ENCODE measurements at places on chromosomes 4 and X. TPM values are rescaled to one million over a fixed set of nuclear protein-coding genes. Genes with fewer than 3 reads are reported as not detected.

DNA sequence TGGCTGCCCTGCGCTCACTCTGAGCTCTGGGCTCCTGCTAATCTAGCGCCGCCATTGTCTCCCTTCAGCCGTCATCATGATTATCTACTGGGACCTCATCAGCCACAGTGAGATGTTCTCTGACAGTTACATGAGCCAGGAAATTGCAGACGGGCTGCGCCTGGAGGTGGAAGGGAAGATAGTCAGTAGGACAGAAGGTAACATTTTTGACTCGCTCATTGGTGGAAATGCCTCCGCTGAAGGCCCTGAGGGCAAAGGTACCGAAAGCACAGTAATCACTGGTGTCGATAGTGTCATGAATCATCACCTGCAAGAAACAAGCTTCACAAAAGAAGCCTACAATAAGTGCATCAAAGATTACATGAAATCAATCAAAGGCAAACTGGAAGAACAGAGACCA lies 21.8 kb upstream of the PIN4 start:
- H3K4me1 ChIP-seq, result no peaks in the 10 kb centered on the region
- H3K27me3 ChIP-seq, result no peaks in the 10 kb centered on the region
- no peak overlapping the region for H3K4me3 ChIP-seq
- no peak for DNase-seq
- H3K27ac ChIP-seq, result no peak overlapping the region
- no peaks in the 10 kb centered on the region for H3K36me3 ChIP-seq

HERC5 gene
- 3.9 TPM for total RNA-seq

DNA sequence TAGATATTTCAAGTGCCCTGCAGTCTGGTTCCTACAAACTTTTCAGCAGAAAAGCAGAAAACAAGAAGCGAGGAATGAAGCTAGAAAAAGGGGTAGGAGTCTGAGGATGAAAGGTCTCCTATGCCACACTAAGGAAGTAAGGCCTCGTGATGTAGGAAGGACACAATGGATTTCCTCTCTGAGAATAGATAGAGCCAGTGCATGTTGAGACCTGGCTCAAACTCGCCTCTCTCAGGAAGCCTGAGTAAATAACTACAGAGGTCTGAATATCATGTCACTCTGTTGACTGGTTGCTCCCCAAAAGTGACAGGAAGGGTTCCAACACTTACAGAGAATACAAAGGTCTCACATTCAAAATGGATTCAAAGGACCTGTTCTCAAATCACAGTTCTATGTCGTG lies 93.3 kb downstream of the GRIA3 start:
- H3K4me1 ChIP-seq, result no peaks in the 10 kb centered on the region
- no peaks in the 10 kb centered on the region for H3K27me3 ChIP-seq
- no peak overlapping the region for H3K4me3 ChIP-seq
- no peak overlapping the region for H3K27ac ChIP-seq

DNA sequence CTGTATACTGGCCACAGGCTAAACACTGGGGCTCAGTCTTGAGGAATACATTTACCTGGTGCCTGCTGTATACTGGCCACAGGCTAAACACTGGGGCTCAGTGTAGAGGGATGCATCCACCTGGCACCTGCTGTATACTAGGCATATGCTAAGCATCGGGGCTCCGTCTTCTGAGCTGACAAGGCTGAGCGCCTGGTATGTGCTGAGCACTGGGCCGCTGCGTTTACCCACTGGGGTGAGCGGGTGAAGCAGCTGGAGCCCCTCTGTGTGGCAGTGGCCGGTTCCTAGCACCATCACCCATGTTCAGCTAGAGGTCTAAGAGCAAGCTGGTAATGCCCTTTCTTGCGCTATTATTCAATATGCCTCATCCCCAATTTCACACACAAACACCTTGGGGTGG lies 93.4 kb downstream of the ADRA2C start:
- H3K4me3 ChIP-seq, result no peak overlapping the region
- no peaks in the 10 kb centered on the region for H3K27me3 ChIP-seq
- no peaks in the 10 kb centered on the region for H3K4me1 ChIP-seq
- DNase-seq, result no peak
- H3K27ac ChIP-seq, result no peak overlapping the region

- DNase-seq, result no peak
- H3K36me3 ChIP-seq, result no peaks in the 10 kb centered on the region
- H3K4me3 ChIP-seq, result no peak overlapping the region
- H3K4me1 ChIP-seq, result peaks cover 49% of the 10 kb centered on the region
Measured at GRCh38 chr4:183173580-183174526, 74.8 kb downstream of the WWC2 start.

AFM gene
- 0.33 TPM for total RNA-seq

DNA sequence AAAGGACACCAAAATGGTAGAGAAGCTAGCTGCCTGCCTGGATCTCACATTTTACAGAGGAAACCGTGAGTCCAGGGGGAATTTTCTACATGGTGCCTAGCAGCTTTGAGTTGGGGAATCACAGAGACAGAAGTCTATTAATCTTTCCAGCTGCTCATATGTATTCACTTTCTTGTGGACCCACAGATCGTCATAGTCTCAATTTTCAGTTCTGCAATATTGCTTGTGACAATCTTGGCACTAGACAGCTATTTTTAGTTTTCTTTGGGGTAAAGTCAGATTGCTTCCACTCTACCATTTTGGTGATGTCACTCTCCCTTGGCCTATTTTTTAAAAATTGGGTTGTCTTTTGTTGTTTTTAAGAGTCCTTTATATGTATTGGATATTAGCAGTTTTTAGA lies 233.4 kb upstream of the STK26 start:
- H3K27me3 ChIP-seq, result no peaks in the 10 kb centered on the region
- DNase-seq, result no peak
- H3K27ac ChIP-seq, result no peak overlapping the region
- H3K4me3 ChIP-seq, result no peak overlapping the region
- no peaks in the 10 kb centered on the region for H3K36me3 ChIP-seq

- peak overlapping the region; percentile 25 for H3K27ac ChIP-seq
- peaks cover 24% of the 10 kb centered on the region for H3K4me1 ChIP-seq
- H3K4me3 ChIP-seq, result no peak overlapping the region
- no peak for DNase-seq
Measured at GRCh38 chrX:13165266-13166189, 121.1 kb upstream of the FAM9C start.

GRCh38 chr4:1463927-1464540 lies 57.8 kb upstream of the NKX1-1 start:
- no peaks in the 10 kb centered on the region for H3K36me3 ChIP-seq
- H3K4me3 ChIP-seq, result no peak overlapping the region
- H3K27ac ChIP-seq, result no peak overlapping the region
- DNase-seq, result no peak

GRCh38 chr4:130336585-130337217 lies 1240.7 kb downstream of the C4orf33 start:
- H3K4me1 ChIP-seq, result no peaks in the 10 kb centered on the region
- no peak overlapping the region for H3K27ac ChIP-seq
- no peak overlapping the region for H3K4me3 ChIP-seq
- no peaks in the 10 kb centered on the region for H3K36me3 ChIP-seq
- no peak for DNase-seq
- no peaks in the 10 kb centered on the region for H3K27me3 ChIP-seq

- no peaks in the 10 kb centered on the region for H3K27me3 ChIP-seq
- H3K36me3 ChIP-seq, result no peaks in the 10 kb centered on the region
- no peak overlapping the region for H3K4me3 ChIP-seq
- no peak for DNase-seq
- H3K27ac ChIP-seq, result no peak overlapping the region
- H3K4me1 ChIP-seq, result no peaks in the 10 kb centered on the region
Measured at GRCh38 chr4:95084584-95084983, 326.8 kb downstream of the BMPR1B start.

GRCh38 chr4:121697564-121697963 lies 784 bp upstream of the ANXA5 start:
- H3K27ac ChIP-seq, result no peak overlapping the region
- no peak for DNase-seq
- no peaks in the 10 kb centered on the region for H3K36me3 ChIP-seq
- H3K27me3 ChIP-seq, result no peaks in the 10 kb centered on the region
- peak overlapping the region; percentile 40 for H3K4me3 ChIP-seq
- H3K4me1 ChIP-seq, result peaks cover 34% of the 10 kb centered on the region

- H3K27me3 ChIP-seq, result no peaks in the 10 kb centered on the region
- peaks cover 70% of the 10 kb centered on the region for H3K4me1 ChIP-seq
- no peak overlapping the region for H3K4me3 ChIP-seq
Measured at GRCh38 chr4:139666735-139667281, 1.2 kb downstream of the MGST2 start.

PHOX2B gene
- total RNA-seq, result not detected

GRCh38 chr4:183504930-183505610 lies at the start of gene ING2:
Gene ING2, plus strand, starts transcription at chr4:183505058. Its CDS starts 138 bp downstream, at chr4:183505196.
- H3K4me3 ChIP-seq, result peak within 1 kb of the TSS; percentile 78
- no peaks in the 10 kb centered on the region for H3K27me3 ChIP-seq
- no peak for DNase-seq
- H3K36me3 ChIP-seq, result no peaks in the 10 kb centered on the region

GRCh38 chr4:155367608-155368007 lies 9.2 kb downstream of the MAP9 start:
- no peak overlapping the region for H3K4me3 ChIP-seq
- H3K27ac ChIP-seq, result no peak overlapping the region

DNA sequence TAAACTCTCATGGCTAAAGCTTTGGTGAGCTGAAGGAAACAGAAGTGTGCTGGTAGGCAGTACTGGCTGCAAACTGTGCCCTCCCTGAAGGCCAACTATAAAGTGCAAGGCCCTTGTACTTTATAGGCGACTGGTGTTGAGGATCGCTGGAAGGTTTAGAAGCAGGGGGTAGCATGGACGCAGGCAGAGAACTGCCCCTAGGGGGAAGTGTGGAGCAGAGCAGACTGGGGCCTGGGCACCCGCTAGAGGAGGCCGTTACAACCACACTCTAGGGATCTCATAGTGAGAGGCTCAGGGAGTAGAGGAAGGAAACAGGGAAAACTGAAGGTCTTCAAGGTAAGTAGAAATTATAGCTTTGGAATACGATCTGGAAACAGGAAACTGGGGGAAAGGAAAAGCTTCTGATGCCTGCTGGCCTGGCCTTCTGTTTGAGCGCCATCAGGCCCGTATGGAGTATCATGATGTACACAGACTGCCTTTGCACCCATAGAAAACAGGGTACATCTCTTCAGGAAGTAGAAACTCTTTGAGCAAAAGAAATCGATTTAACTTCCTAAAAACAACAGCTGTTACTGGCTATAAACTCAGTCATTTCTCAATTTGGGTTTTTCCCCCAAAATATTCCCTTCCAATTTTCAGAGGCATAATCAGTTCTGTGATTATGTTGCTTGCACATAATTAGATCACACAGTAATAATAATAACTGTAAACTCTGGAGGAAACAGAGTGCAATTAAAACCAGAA lies 23.9 kb upstream of the TMSB4X start:
- DNase-seq, result no peak
- no peaks in the 10 kb centered on the region for H3K27me3 ChIP-seq
- H3K4me1 ChIP-seq, result peaks cover 26% of the 10 kb centered on the region
- no peaks in the 10 kb centered on the region for H3K36me3 ChIP-seq
- H3K4me3 ChIP-seq, result no peak overlapping the region
- H3K27ac ChIP-seq, result peak overlapping the region; percentile 75

PLRG1 gene
- total RNA-seq, result 15.2 TPM

LNX1 gene
- total RNA-seq, result 15.2 TPM

GRCh38 chr4:30456716-30457115 lies 263.5 kb upstream of the PCDH7 start:
- no peaks in the 10 kb centered on the region for H3K4me1 ChIP-seq
- no peaks in the 10 kb centered on the region for H3K36me3 ChIP-seq
- no peak overlapping the region for H3K27ac ChIP-seq
- DNase-seq, result no peak
- no peak overlapping the region for H3K4me3 ChIP-seq

DNA sequence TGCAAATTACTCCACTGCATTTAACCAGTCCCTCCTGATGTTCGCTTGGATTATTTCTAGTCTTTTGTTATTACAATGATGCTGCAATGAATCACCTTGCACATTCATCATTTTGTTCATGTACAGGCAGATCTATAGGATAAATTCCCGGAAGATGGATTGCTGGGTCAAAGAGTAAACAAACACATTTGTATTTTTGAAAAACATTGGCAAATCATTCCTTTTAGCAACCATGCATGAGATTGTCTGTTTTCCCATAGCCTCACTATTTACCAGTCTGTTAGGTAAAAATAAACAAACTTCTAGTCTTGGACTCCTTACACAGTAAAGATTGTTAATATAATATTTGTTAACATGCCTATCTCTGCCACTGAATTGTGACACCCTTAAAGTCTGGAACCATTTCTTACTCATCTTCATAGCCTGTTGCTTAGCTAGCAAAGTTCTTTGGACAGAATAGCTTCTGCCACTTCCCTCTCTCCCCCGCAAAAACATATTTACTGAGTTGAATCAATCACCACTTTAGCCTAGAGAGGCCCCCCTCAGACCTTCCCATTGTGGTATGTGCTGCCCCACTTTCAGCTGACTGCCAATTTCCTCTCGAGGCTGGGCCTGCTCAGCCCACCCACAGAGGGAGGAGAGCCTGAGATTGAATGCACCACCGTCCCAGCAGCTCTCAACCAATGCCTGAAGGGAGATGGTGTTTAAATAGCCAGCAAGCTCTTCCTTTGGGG lies 108.4 kb upstream of the ATXN3L start:
- DNase-seq, result no peak
- H3K27ac ChIP-seq, result no peak overlapping the region
- H3K4me1 ChIP-seq, result no peaks in the 10 kb centered on the region
- no peak overlapping the region for H3K4me3 ChIP-seq
- no peaks in the 10 kb centered on the region for H3K27me3 ChIP-seq
- no peaks in the 10 kb centered on the region for H3K36me3 ChIP-seq

DNA sequence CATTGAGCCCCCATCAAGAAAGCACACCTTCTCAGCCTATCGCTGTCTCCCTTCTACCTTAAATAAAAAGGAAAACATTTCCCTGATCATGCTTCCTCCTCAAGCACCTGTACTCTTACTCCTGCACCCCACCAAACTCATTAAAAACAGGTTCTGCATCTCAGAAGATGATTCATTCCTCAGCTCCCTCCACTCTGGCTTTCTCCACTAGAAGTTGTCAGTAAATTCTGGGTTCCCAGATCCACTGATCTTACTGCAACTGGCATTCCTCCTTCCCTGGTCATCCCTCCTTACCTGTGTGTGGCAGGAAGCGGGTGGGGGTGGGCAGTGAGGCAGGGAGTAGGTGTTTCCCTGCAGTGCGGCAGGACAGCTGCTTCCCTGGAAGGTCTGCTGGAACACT lies 108.8 kb downstream of the GPR143 start:
- H3K4me3 ChIP-seq, result no peak overlapping the region
- no peaks in the 10 kb centered on the region for H3K27me3 ChIP-seq
- no peak overlapping the region for H3K27ac ChIP-seq

GRCh38 chrX:153634236-153634635 lies 12.8 kb upstream of the DUSP9 start:
- H3K4me3 ChIP-seq, result no peak overlapping the region
- H3K27ac ChIP-seq, result no peak overlapping the region
- no peaks in the 10 kb centered on the region for H3K27me3 ChIP-seq
- peaks cover 4% of the 10 kb centered on the region for H3K4me1 ChIP-seq

SLIT2 gene
- 5.6 TPM for total RNA-seq

Measured in body of pancreas (tissue), 4 donors.